ENCODE measurements at places on chromosomes 6 and 20. TPM values are rescaled to one million over a fixed set of nuclear protein-coding genes. Genes with fewer than 3 reads are reported as not detected.

The ADA gene
- total RNA-seq, result 61.2 TPM

The EPPIN gene
- total RNA-seq, result not detected

The HSPA1L gene
- total RNA-seq, result 1.4 TPM

The HCK gene
- total RNA-seq, result 0.14 TPM

The SAMD10 gene
- total RNA-seq, result not detected

The LY6G5C gene
- total RNA-seq, result 1.4 TPM

The ZBP1 gene
- total RNA-seq, result not detected

The TTK gene
- 18.9 TPM for total RNA-seq

The PRR18 gene
- total RNA-seq, result 0.14 TPM

The NMBR gene
- not detected for total RNA-seq

The KHDC1L gene
- 0.32 TPM for total RNA-seq

The MOXD1 gene
- 1.5 TPM for total RNA-seq

The TMEM242 gene
- 6.6 TPM for total RNA-seq

The CRISP2 gene
- total RNA-seq, result not detected

The PGM3 gene
- 27.5 TPM for total RNA-seq

The LST1 gene
- total RNA-seq, result not detected

The RUNX2 gene
- 1.2 TPM for total RNA-seq

The ACOT13 gene
- 30.1 TPM for total RNA-seq

The LGSN gene
- 2.3 TPM for total RNA-seq

The PCK1 gene
- not detected for total RNA-seq

The TINAG gene
- not detected for total RNA-seq

The BIRC7 gene
- 0.99 TPM for total RNA-seq

The XPO5 gene
- total RNA-seq, result 31.0 TPM

The DNMT3B gene
- total RNA-seq, result 5.1 TPM

The OPN5 gene
- total RNA-seq, result not detected

The MYBL2 gene
- 66.0 TPM for total RNA-seq

The RHAG gene
- total RNA-seq, result not detected
